Left lung (tissue), 14 donors: ENCODE measurements at places on chromosomes 1 and 21. TPM values are rescaled to one million over a fixed set of nuclear protein-coding genes. Genes with fewer than 3 reads are reported as not detected.

Gene ADAMTS4
- total RNA-seq: 15.4 TPM

Gene ITLN2
- total RNA-seq: 1.8 TPM

Gene LRRC39
- 1.2 TPM for total RNA-seq

Gene PGD
- total RNA-seq: 130 TPM

Gene DENND2D
- total RNA-seq: 78.8 TPM

Gene FAM167B
- 15.2 TPM for total RNA-seq

Gene FCRL2
- 0.99 TPM for total RNA-seq

Gene CLCNKB
- total RNA-seq: 1.1 TPM

DNA sequence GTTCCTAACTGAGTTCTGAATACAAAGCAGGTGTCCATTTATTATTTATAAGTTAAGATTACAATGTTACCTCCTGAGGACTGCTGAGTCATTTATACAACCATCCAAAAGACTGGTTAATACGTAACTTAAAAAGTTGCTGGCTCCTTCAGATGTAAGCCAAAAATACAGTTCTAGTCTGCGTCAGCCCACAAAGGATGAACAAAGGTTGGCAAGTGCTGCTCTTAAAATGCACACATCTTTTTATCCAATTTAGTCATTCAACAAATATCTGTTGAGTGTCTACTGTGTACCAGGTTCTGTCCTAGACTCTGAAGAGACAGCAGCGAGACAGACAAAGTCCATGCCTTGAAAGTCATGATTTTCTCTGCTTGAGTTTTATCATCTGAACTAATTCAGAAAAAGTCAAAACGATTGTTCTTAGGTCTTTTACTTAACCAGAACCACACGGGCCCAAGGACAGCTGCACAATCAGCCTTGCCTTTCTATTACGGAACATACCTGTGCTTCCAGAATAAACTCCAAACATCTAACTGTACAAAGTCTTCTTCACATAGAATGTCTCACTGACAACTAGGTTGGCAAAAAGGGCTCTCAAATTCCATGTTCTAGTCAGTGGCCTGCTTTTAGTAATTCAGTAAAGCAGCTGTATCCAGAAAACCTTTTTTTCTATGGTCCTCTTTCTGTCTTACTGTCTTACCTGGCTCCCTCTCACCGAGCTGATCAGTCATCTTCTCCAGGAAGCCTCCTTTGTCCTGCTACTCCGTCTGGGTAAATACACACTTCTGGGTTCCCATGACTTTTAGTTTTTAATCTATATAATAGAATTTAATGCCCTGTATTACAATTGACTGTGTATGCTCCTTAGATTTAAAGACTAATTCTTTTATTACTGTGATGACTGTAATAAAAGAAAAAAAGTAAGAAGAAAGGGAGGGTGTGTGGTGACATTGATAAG lies 15.5 kb upstream of the CNN3 start:
- no peaks in the 10 kb centered on the region for H3K27me3 ChIP-seq
- no peak overlapping the region for H3K4me3 ChIP-seq
- H3K36me3 ChIP-seq: no peaks in the 10 kb centered on the region
- DNase-seq: no peak

DNA sequence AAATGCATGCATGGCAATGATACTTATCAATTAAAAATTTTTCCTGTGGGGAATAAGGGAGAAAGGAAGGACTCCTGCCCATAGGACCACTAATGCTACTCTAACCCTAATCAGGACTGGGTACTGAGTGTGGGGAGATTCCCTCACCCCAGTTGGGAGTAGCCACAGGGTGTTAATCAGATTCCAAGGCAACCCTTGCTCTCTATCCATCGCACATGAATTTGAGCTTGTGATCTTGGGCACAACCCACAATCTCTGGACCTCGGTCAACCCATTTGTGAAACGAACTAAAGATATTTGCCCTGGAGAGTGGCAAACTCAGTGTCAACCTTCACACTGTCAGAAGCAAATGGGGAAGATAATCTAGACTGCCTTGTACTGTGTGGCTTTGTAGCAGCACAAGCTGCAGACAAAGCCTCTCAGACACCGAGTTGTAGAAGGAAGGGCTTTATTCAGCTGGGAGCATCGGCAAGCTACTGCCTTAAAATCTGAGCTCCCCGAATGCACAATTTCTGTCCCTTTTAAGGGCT lies 69.5 kb downstream of the SERINC2 start:
- H3K4me1 ChIP-seq: no peaks in the 10 kb centered on the region
- H3K27me3 ChIP-seq: no peaks in the 10 kb centered on the region
- no peaks in the 10 kb centered on the region for H3K36me3 ChIP-seq
- no peak overlapping the region for H3K4me3 ChIP-seq
- H3K27ac ChIP-seq: peak overlapping the region; percentile 41

- H3K4me1 ChIP-seq: no peaks in the 10 kb centered on the region
- no peak overlapping the region for H3K27ac ChIP-seq
- peak; percentile 30 for DNase-seq
- no peaks in the 10 kb centered on the region for H3K27me3 ChIP-seq
These were observed 157.1 kb upstream of the SYT6 start for GRCh38 chr1:114310695-114311271.

DNA sequence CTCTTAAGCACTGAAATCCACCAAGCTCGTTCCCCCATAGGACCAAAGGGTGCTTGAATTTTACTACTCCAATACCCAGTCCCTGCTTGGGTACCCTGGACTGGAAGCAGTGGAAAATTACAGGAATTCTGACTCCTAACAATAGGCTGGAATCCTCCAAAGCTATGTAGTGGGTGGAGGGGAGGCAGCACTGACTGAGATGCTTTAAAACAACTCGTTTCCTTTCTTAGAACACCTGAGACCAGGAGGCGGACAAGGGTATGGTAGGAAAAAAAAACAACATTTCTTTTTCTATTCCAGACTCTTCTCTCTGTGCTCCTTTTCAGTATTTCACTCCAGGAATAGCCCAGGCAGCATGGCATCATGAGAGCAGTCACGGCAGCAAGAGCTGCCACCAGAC lies 2.3 kb downstream of the PEF1 start:
- peaks cover 75% of the 10 kb centered on the region for H3K4me1 ChIP-seq
- no peaks in the 10 kb centered on the region for H3K27me3 ChIP-seq
- DNase-seq: no peak
- H3K27ac ChIP-seq: no peak overlapping the region
- no peak overlapping the region for H3K4me3 ChIP-seq
- no peaks in the 10 kb centered on the region for H3K36me3 ChIP-seq

DNA sequence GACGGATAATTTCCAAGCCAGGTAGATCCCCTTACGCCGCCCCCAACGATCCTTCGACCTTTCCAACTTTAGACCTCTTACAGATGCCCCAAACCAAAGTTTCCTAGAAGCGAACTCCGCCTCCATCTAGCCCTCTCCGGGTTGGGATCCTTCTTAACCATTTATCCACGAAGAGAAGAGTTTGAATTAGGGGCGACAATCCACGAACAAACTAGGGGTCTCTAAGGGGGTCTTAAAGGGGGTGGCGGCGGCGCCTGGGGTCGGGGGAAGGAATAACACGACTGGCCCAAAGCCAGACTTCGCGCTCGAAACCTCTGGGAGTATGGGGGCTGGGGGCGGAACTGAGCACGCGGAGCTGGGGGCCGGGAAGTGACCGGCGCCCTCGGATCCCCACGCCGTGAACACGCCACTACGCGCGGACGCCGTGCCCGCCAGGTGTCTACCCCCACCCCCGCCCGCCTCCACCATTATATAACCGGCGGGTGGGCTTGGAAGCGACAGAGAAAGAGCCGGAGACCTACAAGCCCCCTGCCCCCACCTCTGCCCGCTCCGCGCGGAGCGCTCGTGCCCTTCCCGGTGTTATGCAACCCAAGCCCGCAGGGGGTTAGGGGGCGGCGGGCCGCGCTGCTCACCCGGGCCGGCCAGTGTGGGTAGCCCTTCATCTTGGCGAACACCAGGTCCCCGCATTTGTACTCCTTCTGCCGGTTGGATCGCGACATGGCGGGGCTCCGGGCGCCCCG lies 594 bp downstream of the HDGF start:
- H3K27ac ChIP-seq: peak overlapping the region; percentile 98
- no peaks in the 10 kb centered on the region for H3K27me3 ChIP-seq
- H3K4me1 ChIP-seq: peaks cover 42% of the 10 kb centered on the region
- DNase-seq: peak; percentile 91

GRCh38 chr1:64530969-64531692 lies 61.2 kb downstream of the CACHD1 start:
- H3K36me3 ChIP-seq: no peaks in the 10 kb centered on the region
- no peaks in the 10 kb centered on the region for H3K4me1 ChIP-seq
- H3K27ac ChIP-seq: no peak overlapping the region
- DNase-seq: no peak
- no peaks in the 10 kb centered on the region for H3K27me3 ChIP-seq
- H3K4me3 ChIP-seq: no peak overlapping the region

DNA sequence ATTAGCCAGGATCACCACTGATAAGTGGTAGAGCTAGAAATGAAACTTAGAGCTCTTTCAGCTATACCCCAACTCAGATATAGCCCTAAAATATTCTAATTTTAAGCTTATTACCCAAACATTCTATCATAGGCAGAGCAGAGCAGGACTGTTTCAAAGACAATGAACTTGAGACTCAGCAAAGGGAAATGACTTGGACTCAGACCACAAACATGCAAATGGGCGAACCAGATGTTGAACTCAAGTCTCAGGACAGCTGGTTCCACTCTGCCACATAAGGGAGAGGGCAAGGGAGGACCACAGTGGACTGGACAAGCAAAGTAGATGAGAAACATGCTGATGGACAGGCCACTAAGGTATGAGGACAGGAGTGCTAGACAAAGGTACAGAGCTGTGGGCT lies 315.3 kb downstream of the OMA1 start:
- H3K27me3 ChIP-seq: no peaks in the 10 kb centered on the region
- H3K4me3 ChIP-seq: no peak overlapping the region
- H3K4me1 ChIP-seq: no peaks in the 10 kb centered on the region

DNA sequence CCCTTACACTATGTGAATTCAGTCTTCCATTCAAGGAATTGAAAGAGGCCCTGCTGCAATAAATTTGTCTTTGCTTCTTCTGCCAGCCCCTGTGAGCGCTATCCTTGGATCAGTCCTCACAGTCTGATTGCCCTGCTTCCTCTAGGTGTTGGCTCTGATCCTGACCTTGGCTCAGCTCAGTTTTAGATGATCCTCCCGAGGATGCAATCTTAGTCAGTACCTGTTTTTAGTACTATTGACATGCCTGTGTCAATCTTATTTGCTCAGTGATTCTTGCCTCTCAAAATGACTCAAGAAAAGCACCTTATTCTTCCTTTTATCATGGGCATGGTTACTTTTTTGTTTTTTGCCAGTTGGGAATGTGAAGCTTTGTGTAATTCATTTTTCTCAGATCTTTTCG lies 101.4 kb upstream of the KCNK1 start:
- DNase-seq: no peak
- H3K27ac ChIP-seq: no peak overlapping the region
- no peak overlapping the region for H3K4me3 ChIP-seq
- H3K36me3 ChIP-seq: no peaks in the 10 kb centered on the region
